ENCODE measurements at places on chromosomes 6 and 20.
A peak's percentile ranks its signal among the peaks of the same experiment; 100 is the strongest.

DNA sequence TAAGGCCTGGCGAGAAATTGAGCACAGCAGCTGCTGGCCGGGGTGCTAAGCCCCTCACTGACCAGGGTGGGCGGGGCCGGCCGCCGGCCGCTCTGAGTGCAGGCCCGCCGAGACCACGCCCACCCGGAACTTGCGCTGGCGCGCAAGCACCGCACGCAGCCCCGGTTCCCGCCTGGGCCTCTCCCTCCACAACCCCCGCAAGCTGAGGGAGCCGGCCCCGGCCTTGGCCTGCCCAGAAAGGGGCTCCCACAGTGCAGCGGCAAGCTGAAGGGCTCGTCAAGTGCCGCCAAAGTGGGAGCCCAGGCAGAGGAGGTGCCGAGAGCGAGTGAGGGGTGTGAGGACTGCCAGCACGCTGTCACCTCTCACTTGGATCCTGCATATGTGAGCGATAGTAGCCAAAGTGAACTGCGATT is 251.2 kb downstream of the GJA1 start:
- DNase-seq: no peak

DNA sequence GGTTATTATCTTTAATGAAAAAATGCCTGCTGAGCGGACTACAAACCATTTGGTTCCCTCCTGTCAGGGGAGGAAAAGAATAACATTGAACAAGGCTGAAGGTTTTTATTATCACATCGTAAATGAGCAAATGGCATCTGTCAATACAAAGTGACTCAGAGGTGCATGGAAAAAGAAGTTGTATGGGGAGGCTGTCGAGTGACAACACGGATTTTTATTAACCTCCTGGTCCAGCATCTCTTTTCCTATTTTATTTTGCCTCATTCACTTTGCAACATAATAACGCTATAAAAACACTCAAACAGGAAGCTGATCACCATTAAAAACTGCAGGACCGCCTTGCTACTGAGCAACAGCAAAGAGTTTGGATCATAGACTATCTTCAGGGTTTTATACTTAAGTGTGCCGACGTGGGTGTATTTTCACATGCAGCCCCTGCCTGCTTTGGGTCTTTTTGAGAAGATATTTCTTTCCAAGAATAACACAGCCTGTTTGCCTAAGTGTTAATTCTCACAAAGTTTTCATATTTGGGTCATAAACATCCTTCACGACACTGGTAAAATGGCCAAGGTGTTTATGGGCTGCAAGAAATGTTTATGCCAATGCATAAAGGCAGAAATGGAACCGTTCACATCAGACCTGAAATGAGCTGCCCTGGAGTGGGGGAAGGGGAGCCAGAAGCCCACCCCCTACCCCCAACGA is 132.1 kb upstream of the SALL4 start:
- DNase-seq: no peak

DNA sequence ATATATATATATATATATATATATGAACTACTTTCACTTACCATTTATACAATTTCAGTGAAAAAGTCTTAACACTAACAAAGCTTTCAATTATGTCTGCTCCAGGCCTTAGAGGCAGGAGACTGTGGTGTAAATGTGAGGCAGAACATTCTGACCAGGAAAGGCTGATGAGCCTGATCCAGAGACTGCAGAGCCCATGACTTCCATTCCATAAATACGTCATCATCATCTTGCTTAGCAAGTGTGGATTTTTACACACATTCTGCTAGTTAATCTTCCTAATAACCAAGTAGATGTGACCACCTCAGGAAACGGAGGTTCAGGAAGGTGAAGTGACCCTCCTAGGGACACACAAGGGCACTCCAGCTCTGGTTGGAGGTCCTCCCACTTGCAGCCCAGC is 14.9 kb downstream of the TRERF1 start:
- DNase-seq: no peak

- DNase-seq: no peak
Measured at GRCh38 chr6:132004668-132005067, 53.5 kb upstream of the CCN2 start.

- DNase-seq: no peak
Measured at GRCh38 chr6:19303383-19303782, 533.8 kb upstream of the ID4 start.

DNA sequence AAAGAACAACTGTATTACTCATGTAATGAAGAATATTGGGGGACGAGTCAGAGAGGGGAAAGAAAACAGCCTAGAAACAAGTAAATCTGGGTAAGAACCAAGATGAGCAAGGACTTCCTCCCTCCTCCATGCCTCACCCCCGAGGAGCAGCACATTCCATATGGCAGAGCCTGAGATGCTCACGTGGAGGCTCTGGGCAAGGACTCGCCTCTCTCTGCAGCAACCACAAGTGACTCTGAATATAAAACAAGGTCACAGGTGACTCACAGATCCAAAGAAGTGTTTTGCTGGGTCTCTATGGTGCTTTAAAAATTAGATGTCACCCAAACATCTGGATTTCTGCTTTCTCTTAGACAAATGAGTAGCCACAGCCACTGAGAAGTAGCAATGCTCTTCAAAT is 453.0 kb upstream of the SULF2 start:
- DNase-seq: no peak

- no peak for DNase-seq
Measured at GRCh38 chr6:111979633-111980032, 74.3 kb upstream of the CCN6 start.

DNA sequence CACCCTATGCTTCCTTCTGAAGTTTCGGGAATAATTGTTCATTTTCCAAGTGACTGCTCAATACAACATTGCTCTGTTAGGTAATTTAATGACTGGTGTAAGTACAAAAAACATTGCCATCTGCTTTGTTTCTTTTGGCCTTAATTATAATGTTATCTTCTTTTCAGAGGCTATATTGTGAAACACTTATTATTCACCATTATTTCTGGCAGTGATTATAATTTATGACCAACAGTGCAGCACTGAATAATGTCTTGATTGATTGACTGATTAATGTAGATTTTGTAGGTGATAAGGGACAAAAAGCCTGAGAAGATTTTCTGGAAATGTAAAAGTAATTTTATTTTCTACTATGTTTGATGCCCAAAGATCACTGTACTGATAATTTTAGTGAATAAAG is 377.7 kb downstream of the PLCB1 start:
- no peak for DNase-seq

- DNase-seq: no peak
Measured at GRCh38 chr6:167157414-167157813, 366 bp downstream of the GPR31 start.

- no peak for DNase-seq
Measured at GRCh38 chr6:68635412-68635705, 277 bp downstream of the ADGRB3 start.

DNA sequence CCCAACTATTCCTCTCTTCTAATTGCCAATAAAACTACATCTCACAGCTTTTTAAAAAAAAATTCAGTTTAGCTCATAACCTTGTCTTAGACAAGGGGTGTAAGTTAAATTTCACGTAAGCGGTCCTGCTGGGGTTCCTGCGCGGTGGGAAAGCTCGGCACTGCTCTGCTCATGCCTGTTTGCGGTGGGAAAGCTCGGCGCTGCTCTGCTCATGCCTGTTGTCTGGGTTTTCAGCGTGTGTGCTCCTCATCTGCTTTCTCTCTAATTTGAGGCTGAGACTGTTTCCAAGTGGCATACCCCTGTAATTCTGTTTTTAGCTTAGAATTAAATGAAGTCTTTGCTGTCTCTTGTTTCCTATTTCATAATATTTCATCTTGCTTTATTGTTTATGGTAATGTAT is 18.6 kb downstream of the ARID1B start:
- no peak for DNase-seq

GRCh38 chr6:11683871-11684270 is 94.7 kb downstream of the ADTRP start:
- no peak for DNase-seq

GRCh38 chr6:63582579-63583231 is 10.4 kb downstream of the LOC128125822 start:
- no peak for DNase-seq

GRCh38 chr6:144066741-144067484 is 28.5 kb downstream of the SF3B5 start:
- DNase-seq: no peak

DNA sequence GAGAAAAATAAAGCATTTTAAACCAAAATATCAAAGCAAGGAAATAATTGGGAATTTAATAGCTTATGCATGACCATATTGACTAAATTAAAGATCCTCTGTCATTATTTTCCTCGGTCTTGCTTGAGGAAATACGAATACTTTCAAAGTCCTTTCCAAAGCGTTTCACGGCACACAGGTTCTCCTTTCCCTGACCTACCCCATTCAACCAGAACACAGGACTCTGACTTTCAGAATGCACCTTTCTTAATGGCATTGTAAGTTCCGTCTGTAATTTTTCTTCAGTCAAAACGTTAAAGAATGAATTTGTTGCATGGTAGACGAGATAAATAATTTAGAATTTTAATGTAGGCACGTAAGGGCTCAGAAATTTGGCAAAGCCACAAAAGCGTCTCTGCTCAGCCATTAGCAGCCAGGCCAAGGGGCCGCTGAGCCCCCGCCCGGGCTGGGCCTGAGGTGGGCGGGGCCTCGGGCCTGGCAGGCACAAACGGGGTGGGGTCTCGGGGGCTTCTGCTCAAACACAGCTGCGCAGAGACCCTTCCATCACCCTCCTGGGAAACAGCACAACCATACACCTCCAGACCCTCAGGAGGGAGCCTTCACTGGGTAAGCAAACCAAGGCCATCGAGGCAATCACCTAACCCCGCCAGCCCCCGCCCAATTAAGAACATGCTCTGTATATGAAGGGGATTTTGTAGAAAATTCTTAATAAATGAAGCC is 3.4 kb downstream of the NEDD9 start:
- no peak for DNase-seq

DNA sequence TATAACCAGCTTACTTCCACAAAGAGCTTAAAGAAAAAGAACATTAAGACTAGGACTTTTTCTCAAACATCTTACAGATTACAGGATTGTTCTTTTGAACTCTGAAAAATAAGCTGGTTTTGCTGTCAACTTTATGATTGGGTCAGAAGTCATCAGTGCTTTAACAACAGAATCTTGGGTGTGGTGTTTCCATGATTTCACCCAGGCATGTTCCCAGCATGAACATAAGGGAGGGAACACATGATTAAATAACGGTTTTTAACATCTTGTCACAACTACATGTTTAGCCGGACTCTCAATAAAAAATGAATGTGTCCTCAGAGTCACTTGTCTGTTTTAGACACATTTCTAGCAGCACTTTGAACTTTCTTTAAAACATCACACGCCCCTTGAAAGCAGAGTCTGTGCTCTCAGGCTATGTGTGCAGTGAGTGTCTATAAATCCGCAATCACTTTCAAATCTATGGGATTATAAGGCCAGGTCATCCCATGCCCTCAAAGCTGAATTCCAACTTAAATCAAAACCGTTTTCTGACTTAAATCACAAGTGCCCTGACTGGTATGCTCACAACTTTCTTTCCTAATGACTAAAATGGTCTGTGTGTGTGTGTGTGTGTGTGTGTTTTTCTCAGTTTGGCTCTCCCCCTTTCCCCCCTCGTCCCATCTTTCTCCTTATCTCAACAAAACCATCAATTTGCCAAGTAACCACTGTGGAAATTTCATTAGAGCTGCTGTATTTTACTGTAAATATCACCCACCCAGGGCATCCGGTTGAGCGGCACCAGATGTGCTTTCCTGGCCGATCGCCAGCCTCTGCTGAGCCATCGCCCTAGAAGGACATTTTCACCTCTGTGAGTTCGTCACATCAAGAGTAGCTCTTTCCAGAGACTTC is 216.8 kb upstream of the DTNBP1 start:
- DNase-seq: peak; percentile 34

- DNase-seq: no peak
Measured at GRCh38 chr6:86477500-86478148, 459.7 kb upstream of the HTR1E start.

- no peak for DNase-seq
Measured at GRCh38 chr20:10864076-10864672, 190.4 kb upstream of the JAG1 start.

GRCh38 chr6:15504040-15504495 is 158.8 kb downstream of the DTNBP1 start:
- DNase-seq: no peak

DNA sequence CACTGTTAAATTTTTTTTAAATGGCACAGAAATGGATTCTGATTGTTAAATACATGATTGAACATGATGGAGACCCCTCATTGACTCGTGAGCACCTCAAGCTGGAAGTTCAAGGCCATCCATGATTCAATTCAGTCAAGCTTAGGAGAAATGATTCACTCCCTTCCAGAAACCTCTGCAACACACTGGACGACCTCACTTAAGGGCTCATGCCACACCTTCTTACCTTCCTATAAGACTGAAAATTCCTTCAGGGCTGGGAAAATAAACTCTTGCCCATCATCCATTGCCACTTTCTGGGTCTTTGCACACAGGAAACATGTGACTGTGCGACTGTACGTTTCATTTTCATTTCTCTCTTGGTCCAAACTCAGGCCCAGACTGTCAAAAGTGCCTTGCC is 196.4 kb downstream of the TBXT start:
- DNase-seq: no peak

- DNase-seq: no peak
Measured at GRCh38 chr6:81722506-81723223, 29.8 kb downstream of the TENT5A start.

- no peak for DNase-seq
Measured at GRCh38 chr20:46088409-46089166, 1.2 kb downstream of the NCOA5 start.

- no peak for DNase-seq
Measured at GRCh38 chr6:38804358-38804757, 89.2 kb downstream of the DNAH8 start.

- no peak for DNase-seq
Measured at GRCh38 chr6:4179960-4180651, 44.7 kb upstream of the ECI2 start.

DNA sequence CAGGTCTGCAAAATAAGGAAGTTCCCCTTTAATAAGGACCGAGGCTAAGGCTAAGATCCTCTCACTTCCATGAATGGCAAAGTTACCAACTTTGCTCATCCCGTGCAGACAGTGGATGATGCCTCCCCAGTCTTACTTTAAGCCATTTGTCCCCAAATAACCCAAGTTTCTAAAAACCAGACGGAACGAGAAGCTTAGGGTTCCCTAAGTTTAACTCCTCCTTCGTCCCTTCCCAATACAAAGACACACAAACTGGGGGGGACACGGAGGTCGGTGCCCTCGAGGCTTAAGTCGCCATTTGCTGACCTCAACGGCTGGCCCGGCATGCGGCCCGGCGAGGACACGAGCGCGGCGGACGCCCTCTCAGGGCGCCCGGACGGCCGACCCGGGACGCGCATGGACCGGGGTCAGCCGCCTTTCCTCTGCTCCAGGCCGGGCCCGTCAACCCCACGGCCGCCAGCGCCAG is 527 bp downstream of the FBXO30 start:
- peak; percentile 2 for DNase-seq

Data from activated naive CD4-positive, alpha-beta T cell (primary cell).